ENCODE measurements at places on chromosomes 4 and X.

GRCh38 chr4:40309250-40309774, 25.8 kb upstream of the CHRNA9 start:
- peak; percentile 90 for DNase-seq

GRCh38 chr4:111630705-111631104, 514.5 kb upstream of the FAM241A start:
- peak; percentile 25 for DNase-seq

DNA sequence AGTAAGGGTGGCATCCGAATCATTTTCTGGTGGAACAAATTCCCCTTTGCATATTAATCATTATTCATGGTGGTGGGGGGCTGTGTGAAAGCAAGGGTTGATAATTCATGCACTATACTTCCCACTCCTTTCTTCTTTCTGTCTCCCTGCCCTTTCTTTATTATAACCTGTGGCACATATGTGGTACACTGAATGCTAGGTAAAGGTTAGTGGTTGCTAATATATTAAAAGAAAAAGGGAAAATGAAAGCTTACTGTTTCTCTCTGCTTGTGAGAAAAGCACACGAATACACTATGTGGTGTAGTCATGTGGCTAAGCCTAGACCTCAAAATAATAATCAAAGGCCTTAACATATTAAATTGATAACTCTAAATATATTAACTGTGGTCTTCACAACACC, 178.4 kb upstream of the RPS6KA3 start:
- DNase-seq = no peak

GRCh38 chr4:12126474-12126873, 697.8 kb upstream of the HS3ST1 start:
- DNase-seq = no peak

- no peak for DNase-seq
Measured at GRCh38 chr4:166662266-166662843, 571.9 kb downstream of the SPOCK3 start.

GRCh38 chr4:170868170-170868569, 778.4 kb upstream of the AADAT start:
- no peak for DNase-seq
